NCI-H1694 treated with DMSO at 0.1 percent for 48 hours (cell line): ENCODE measurements at places on chromosomes 3 and 15.

- no peak for DNase-seq
Measured at GRCh38 chr3:25826510-25826909, 36.6 kb downstream of the OXSM start.

DNA sequence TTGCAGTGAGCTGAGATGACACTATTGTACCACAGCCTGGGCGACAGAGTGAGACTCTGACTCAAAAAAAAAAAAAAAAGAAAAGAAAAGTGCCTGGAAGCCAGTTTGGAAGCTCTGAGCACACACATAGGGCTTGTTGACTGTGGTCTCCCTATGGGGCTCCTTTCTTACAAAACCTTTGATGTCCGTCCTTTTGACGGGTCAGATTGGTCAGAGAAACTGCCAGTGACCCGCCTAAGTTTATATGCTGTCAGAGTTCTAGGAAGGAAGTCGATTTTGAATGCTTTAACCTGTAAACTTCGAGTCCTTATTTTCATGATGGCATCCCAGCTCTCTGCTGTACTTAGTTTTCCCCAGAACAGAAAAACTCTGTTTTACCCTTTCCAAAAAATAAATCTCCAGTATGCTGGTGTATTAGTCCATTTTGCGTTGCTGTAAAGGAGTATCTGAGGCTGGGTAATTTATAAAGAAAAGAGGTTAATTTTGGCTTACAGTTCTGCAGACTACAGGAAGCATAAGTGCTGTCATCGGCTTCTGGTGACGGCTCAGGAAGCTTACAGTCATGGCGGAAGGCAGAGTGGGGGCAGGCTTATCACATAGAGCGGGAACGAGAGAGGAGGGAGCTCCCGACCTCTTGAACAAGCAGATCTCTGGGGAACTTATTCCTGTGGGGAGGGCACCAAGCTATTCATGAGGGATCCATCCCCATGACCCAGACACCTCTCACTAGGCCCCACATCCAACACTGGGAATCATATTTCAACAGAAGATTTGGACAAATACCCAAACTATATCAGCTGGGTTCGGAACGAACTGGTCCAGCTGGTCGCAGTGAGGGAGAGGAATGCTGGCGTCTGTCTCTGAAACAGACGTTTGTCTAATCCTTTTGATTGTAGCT lies 72.3 kb downstream of the LMLN start:
- no peak for DNase-seq

DNA sequence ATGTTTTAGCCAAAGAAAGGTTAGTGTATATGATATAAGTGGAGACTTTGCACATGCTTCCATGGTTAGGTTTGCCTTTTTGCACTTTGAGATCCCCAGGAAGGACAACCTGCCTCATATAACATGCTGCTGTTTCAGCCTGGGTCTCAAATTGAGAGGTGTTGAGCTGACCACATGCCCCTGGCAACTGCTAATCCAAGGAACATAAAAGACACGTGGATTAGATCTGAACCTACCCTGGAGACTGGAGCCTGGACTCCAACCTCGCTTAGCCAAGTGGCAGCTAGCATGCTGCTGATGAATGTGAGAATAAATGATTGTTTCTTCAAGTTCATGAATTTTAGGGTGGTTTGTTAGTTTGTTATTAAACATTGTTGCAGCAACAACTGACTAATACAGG lies 301.8 kb upstream of the TBC1D5 start:
- DNase-seq = no peak

DNA sequence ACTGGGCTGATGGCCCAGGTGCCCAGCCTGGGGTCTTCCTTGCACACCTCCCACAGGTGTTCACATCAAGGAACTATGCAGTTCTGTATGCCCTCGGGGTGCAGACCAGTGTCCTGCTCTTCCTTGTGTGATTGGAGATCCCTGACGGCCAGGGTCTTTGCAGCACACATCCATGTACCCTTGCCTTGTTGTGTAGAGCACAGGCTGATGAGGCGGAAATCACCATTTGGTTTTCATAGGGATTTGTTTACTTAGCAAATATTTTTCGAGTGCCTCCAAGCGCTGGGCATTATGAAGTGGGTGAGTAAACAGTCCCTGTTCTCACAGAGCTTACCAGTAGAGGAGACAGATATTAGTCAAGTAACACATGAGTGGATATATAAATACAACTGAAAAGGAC lies 209.3 kb upstream of the UMPS start:
- peak; percentile 13 for DNase-seq

- no peak for DNase-seq
Measured at GRCh38 chr3:78832785-78833204, 935.0 kb downstream of the ROBO1 start.

GRCh38 chr15:100671858-100672543 lies 69.6 kb downstream of the ASB7 start:
- DNase-seq = no peak

DNA sequence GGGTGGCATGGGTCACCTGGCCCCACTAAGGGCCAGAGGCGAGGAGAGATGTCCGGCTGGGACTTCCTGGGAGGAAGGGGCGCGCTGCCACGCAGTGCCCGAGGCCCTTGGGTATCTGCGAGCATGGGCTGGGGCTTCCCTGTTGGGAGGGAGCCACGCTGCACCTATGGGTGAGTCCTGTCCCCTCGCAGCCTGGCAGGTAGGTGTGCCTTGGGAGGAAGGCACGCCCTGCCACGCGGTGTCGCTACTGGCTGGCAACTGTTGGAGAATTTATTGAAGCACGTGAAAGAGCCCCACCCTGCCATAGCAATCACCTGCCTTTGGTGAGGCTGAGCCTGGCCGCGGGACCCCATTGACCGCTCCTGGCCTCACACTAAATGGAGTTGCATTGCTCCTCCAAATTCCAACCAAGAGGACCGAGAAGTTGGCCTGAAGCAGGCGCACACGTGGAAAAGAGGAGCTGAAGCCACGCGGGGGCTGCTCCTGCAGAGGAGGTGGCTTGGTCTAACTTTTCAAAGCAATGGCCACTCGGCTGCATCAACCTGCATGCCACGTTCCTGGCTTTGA lies 134.2 kb downstream of the TJP1 start:
- DNase-seq = no peak

GRCh38 chr3:127749361-127749760 lies 73.0 kb downstream of the MGLL start:
- no peak for DNase-seq

- DNase-seq = no peak
Measured at GRCh38 chr15:38576261-38576660, 11.6 kb upstream of the RASGRP1 start.

GRCh38 chr3:128280481-128281052 lies 127.3 kb downstream of the EEFSEC start:
- no peak for DNase-seq

DNA sequence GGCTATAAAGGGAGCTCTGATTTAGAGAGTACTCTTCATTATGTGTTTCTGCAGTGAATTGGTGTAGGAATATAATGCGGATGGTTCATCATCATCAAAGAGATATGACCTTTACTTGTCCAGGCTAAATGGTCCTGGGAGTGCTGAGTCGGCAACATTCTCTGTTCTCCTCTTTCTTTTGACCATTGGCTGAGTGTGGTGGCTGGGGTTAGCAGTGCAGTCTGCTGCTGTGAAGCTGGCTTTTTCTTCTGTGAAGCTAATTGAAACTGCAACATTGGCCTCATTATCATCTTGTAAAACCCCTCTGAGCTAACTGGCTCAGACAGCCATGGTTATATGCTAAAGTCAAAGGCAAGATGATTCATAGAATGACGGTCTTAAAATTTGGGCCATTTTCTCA lies 83.8 kb downstream of the THRB start:
- no peak for DNase-seq

- no peak for DNase-seq
Measured at GRCh38 chr3:173055228-173055933, 85.7 kb downstream of the SPATA16 start.

- DNase-seq = no peak
Measured at GRCh38 chr15:65663521-65663920, 41.8 kb downstream of the SLC24A1 start.

GRCh38 chr15:81849289-81849688 lies 196.5 kb downstream of the MEX3B start:
- no peak for DNase-seq

DNA sequence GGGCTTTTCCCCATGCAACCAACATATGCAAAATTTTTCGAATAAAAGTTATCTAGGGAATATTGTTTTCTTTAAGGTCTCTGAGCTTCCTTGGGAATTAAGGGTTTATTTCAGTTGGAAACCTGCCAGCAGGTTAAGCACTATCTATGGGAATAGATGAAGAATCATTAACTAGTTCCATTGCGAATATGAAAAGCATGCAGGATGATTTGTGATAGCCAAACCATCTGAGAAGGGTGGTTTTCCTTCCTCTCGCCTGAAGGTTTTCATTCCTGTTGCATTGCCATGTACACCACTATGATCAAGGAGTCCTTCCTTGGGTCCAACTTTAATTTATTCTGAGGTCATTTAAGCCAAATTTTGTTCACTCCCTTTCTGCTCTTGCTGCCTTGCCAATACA lies 184.9 kb downstream of the NR2F2 start:
- no peak for DNase-seq

- peak; percentile 23 for DNase-seq
Measured at GRCh38 chr3:45553469-45553974, 41.0 kb upstream of the LIMD1 start.
